Anterior cingulate cortex (tissue), 58 donors: ENCODE measurements at places on chromosomes 16 and 17.
A peak's percentile ranks its signal among the peaks of the same experiment; 100 is the strongest.

DNA sequence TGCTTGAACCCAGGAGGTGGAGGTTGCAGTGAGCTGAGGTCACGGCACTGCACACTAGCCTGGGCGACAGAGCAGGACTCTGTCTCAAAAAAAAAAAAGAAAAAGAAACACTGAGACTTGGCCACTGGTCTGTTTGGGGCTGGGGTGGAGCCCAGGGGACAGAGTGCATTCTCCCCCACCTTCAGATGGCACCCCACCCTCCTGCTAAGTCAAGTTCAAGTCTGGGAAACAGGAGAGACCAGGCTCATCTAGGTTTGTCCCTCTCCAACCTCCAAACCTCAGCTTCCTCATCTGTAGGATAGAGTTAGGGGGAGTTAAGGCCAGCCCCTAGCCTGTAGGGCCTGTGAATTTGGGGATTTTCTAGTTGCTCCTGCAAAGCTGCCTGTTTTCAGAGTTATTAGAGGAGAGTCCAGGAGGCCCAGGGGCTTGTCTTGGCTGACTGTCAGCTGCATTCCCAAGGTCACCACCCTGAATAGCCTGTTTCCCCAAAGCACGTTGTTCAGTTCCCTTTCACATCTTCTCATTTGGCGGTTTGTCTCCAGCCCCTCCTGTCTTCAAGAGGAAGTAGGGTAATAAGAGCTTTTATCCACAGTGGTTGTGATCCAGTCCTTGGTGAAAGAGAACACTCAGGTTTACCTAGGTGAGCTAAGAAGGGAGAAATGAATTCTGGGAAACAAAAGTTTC is 2.2 kb downstream of the MT3 start:
- DNase-seq = no peak

GRCh38 chr16:12375046-12375740 is 398.7 kb downstream of the SNX29 start:
- DNase-seq = no peak

DNA sequence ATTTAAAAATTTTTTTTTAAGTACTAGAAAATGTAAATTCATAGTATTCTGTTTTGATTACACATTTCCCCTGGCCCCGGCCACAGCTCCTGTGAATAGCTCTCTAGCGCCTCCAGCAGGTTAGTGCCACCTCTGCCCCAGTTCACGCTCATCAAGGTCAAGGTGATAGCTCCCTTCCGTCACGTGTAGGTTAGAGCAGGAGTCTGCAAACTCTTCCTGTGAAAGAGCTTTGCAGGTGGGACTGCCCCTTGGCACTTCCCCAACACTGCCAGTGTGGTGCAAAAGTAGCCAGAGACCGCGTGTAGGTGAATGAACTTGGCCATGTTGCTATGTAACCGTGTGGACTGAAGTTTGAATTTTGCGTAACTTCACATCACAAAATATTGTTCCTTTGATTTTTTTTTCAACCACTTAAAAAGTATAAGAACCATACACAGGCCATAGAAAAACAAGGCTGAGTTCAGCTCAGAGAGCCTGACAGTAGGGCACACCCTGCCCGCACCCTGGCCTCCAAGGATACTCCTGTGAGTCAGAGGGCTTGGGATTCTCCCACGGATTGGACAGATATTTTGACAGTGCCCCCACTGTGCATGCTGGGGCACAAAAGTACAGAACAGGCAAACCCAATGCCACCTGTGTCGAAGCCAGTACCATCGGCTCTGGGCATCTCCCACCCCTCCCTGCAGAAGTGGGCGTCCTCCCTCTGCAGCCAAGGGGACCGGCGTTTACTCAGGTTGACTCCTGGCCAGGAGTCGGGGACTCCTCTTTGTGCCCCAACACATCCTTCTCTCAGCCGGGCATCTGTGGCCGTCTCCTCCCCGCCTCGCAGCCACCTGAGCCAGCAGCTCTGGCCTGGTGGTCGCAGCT is 92.0 kb upstream of the CHMP6 start:
- no peak for DNase-seq

DNA sequence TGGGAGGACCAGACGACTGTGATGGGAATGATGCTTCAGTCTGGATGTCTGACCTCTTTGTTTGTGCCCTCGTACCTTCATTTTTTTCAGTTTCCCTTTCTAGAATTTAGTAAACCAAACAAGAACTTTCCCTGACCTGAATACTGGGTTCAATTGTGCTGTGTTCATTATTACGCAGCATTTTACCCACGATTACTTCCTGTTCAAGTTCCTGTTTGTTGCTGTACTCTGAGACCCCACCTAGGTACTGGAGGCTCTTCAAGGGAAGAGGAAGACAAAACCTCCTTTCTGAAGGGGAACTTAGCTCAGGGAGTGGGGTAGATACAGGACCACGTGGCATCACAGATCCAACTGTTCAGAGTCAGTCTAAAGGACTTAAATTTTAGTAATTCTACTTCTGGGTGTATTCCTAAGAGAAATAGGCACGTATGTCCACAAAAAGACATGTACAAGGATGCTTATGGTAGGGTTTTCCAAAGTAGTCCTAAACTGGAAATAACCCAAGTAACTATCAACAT is 9.2 kb upstream of the PRKCB start:
- DNase-seq = no peak

DNA sequence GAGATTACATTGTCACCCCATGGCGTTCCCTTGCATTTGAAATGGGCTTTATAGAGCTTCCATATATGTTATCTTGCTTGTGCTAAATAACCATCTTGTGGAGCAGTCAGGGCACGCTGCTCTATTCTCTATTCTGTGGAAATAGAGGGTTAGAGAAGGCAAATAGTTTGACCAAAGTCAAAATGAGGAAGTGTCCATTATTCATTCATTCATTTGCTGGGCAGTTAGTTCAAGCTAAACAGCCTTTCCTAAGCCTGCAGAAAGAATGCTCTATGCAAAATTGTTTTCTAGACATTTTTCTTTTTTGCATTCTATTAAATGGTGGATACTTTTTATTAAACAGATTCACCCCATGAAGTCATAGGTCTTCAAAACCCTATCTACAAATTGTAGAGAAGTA is 67.8 kb upstream of the ELAC2 start:
- DNase-seq = no peak

GRCh38 chr16:87496447-87496801 is 3.6 kb upstream of the ZCCHC14 start:
- DNase-seq = no peak

- no peak for DNase-seq
Measured at GRCh38 chr17:9272501-9273200, 251.3 kb downstream of the NTN1 start.

DNA sequence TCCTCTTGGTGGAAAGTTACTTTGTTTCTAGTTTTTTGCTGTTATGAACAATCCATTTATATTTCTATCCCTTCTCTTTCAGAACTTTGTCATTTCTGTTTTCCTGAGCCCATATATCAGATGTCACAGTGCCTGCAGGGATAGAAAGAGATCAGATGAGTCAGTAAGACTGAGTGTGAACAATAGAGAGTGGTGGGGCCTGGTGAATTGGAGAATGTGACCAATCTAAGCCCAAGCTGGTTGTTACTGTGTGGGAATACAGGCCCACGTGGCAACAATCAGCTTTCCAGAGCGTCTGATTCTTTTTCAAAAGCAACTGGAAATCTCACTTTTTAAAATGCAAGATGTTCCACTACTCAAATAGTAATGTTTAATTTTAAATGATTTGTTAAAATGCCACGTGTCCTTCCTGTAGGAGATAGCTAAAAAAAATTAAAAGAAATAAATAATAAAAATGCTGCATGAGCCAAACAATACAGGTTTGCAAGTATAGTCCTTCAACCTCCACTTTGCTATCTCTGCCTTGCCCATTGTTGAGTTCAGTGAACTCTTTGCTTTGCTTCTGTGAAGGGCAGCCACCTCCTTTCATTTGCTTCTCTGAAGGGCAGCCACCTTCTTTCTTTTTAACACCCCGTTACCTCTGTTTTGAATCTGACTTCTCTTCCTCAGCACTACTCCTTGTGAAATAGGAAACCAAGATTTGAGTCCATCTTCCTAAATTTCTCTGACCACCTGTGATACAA is 9.6 kb downstream of the DCTN5 start:
- DNase-seq = no peak

DNA sequence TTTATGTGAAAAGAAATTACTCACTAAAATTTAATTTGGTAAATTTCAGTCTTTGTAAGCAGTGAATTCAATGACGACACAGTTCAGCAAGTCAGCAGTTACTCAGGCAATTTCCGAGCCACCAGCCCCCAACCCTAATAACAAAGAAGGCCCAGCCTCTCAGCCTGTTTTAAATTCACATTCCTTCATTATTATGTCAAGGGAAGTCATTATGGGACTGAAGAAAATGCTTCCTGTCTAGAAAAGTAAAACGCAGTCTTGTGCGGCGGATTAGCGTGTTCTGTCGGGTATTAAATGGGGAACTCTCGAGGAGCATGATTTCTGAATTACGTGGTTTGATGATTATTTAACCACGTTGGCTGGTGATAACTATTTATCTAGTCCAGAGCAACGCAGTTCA is 177.6 kb downstream of the AIPL1 start:
- no peak for DNase-seq

DNA sequence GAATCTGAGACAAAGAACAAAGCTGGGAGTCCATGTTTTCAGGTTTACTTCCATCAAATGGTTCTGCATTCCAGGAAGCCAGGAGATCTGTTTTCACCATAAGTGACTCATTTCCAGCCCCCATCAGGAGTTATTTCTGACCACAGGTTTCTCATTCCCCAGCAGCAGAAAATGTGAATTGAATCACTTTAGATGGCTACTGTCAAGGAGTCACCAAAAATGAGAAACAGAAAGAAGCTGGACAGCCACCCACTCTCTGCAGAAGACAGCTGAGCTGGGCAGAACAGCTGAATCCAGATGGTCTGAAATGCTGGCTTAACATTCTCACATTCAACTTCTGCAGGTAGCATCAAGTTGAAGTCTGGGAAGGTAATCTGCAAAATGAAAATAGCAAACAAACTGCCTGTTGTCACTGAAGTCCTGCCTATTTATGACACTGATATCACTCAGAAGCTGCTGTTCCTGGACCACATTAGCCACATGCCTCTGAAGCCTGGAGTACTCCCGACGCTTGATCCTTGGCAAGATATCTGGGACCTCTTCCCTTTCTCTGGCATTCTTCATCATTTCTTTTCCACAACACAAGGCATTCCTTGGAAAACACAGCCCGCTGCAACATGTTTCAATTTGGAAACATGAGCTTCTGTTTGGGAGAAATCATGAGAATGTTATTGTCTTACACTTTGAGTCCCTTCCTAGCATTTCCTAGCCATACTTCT is 15.3 kb downstream of the CCL11 start:
- no peak for DNase-seq

- DNase-seq = no peak
Measured at GRCh38 chr16:24130494-24131085, 125.5 kb upstream of the CACNG3 start.

DNA sequence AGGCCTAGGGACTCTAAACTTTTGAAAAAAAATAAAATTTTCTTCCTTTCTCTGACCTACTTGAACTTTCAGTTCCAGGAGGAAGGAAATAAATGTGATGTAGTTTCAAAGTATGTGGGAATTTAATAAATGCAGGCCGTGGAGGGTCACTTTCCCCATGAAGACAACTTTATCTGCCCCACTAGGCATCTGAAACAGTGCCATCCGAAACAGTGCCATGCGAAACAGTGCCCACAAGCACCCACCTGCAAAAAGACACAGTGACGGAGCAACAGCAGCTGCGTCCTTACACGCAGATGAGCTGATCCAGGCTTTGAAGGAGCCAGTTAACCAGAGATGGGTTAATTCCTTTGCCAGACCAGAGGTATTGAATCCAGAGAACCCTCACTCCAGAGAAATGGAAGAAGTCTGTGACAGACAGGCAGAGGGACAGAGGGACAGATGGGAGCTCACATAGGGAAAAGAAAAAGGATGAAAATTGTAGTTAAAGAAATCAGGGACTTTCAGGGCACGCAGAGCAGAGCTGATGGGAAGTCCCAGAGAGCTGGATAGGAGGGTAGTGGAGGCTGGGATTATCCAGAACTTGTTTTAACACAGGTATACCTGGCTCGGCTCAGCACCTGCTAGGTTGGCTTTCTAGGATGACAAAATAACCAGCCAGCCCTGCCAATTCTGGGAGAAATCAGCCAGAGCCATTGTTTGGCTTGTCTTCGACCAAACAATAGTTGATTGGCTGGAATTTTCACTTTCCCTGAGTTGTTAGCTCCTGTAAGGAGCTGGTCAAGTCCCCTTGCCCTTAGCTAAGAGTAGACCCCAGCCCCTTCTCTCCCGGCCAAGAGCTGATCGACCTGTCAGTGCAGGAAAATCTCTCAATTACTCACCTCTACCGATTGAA is 17.1 kb upstream of the HOXB13 start:
- DNase-seq = no peak

DNA sequence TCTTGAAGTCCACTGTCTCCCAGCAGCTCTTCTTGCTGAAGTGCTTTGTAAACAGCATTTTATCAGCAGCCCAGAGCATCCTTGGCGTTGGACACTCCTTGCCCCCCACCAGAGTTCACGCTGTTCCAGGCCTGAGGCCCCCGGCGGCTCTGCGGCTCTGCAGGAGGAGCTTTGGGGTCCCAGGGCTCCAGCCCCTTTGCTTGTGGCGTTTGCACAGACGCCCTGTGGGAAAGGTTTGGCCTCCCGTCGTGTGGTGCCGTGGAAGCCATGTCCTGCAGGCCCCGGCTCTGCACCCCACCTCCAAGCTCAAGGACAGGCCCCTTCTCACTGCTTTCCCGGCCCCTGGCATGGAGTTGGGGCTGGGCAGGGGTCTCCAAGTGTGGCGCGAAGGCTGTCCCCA is 14.1 kb downstream of the METRNL start:
- DNase-seq = no peak

- DNase-seq = peak; percentile 47
Measured at GRCh38 chr16:72787514-72788268, 260.2 kb downstream of the ZFHX3 start.

- no peak for DNase-seq
Measured at GRCh38 chr16:27476240-27476639, 73.5 kb downstream of the GTF3C1 start.

DNA sequence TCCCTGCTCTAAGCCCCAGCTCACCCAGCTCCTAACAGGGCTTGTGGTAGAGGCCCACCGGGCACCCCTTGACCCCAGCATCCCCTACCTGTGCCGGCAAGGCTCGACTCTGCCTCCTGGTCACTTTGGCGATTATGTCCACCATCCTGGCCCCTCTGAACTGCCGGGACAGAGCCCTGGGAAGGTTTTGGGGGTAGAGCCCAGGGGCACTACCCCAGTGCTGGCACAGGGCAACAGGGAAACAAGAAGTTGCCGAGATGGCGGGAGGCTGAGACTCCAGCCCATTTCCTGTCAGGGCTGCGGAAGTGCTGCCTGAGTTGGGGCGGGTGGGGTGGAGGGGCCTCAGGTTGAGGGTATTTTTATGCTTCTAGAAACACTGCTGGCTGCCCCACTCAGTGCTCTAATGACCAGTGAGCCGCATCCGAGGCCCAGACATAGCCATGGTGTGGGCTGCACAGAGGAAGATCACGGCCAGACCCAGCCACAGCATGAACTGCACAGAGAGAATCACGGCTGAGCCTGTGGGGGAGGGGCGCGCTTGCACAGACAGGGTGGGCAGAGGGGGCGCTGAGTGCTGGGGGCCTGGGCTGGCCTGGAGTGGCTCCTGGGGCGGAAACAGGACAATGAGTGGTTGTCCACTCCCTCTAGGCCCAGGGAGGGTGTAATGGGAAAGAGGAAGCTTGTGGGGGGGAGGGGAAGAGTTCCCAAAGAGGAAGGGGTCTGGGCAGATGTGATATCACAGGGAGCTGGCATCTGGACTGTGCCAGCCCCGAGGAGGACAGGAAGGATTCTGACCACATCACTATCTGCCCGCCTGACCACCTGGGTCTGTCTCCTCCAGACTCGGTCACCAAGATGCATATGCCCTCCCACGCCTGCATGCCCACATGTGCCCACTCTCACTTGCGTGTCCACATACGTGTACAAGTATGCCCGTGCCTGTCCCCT is 22.3 kb downstream of the ARHGAP27 start:
- no peak for DNase-seq

- DNase-seq = no peak
Measured at GRCh38 chr17:320809-321385, 31.7 kb downstream of the RPH3AL start.
